ENCODE measurements at places on chromosomes 16 and 17.

DNA sequence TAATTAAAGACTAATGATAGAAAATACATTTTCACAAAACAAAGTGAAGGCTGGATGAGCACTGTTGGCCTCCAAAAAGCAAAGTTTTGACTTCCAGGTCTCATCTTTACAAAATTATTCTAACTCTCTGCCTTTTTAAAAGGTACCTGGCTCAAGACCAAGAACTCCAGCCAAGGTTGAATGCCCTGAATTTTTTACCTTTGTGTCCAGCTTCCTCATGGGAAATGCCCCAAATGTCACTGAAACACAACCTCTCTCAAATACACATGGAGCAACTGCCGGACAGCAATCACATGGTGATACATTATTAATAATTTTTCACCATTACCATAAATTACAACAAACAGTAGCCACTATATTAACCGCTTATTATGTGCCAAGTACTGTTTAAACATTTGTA, 32.2 kb downstream of the ADAMTS18 start:
- DNase-seq, result no peak

- no peak for DNase-seq
Measured at GRCh38 chr16:81465375-81465943, 20.9 kb downstream of the CMIP start.

GRCh38 chr17:59547131-59547915, 18.1 kb upstream of the DHX40 start:
- DNase-seq, result no peak

DNA sequence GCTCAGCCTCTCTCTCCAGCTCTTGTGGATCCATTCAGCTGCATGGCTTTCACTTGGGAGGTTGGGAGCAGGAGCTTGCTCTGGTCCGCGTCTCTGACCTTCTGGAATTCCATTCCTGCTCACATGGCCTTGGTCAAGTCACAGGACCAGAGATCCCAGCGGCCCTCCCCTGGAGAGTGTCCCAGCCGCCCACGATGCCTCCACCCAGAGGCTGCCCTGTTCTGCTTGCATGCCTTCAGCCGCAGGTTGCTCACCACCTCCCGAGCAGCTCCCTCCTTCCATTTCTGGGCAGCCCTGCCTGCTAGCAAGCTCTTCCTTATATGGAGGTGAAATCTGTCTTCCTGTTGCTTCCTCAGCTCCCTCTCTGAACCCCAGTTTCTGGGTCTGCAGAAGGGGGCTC, 32.6 kb downstream of the RAI1 start:
- DNase-seq, result no peak

DNA sequence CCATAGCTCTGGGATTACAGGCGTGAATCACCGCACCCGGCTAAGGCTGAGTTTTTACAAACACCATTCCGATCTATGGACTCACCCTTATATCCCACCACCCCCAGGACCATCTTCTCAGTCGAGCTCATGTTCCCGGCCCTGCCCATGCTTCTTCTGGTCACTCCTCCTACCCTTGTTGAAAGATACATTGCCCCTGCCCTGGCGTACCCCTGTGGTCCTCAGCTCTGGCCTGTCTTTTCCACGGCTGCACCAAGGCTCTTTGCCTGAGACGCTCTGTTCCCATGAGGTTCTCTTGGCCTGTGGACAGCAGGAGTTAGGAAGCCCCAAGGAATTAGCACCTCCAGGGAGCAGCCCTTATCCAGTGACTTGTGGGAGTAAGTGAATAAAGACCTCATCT, 379.4 kb upstream of the TNRC6C start:
- DNase-seq, result no peak

DNA sequence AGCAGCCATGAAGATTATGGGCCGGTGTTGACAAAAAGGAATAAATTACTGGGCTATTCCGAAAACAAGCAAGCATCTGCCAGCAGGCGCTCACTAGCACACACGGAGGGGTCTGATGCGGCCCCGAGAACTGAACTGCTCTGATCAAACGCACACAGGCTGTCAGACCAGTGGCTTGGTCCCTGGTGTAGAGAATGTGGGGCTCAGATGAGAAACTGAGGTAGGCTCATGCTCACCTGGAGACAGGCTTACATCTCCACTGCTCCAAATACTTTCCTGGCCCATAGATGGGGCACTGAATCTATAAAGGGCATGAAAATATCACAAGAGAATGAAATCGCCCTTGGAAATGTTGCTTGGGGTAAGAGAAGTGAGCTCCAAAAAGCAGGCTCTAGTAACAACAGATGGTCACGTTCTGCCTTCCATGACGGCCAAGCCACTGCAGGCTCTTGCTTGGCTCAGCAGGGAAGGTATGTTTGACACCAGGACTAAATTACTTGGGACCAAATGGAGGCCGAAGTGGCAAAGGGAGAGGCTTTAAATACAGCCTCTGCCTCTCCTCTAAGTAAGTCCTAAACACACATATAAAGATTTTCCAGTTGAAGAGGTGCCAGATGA, 5.4 kb downstream of the ABR start:
- no peak for DNase-seq

- DNase-seq, result no peak
Measured at GRCh38 chr16:22337849-22338635, 36.4 kb downstream of the CDR2 start.

DNA sequence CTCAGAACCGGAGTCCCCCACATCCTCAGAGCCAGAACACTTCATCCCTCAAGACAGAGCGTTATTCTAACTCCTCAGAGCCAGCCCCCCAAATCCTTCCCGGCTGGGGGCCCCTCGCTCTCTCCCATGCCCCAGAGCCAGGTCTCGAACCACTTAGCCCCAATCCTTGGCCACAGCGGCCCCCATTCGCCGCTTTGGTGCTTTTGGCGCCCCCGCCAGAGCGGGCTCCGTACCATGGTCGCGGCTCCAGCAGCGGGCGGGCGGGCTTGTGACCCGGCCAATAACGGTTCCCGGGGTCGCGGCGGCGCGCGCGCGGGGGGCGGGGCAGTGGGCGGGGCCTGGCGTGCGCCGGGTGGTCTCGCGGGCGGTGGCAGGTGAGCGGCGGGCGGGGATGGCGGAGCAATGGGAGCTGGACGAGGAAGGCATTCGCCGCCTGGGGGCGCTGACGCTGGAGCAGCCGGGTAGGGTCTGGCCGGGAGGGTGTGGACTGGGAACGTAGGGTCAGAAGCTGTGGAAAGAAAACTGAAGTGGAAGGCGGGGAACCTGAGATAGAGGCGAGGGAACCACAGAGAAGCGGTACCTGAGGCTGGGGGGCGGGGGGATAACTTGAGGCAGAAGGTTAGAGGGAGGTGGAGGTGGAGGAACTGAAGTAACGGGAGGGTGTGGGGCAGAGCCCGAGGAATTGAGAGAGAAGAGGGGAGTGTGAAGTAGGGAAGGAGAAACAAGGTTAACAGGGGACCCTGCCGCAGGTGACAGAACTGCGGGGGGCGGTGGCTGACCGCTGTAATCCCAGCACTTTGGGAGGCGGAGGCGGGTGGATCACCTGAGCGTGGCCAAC, at the start of the genes KCTD19 and LRRC36:
Gene KCTD19, minus strand, starts transcription at position 270 of the 838 bp plus-strand sequence. Its CDS starts 34 bp downstream, at position 236.
Gene LRRC36, plus strand, starts transcription at position 344 of the 838 bp plus-strand sequence. Its CDS starts 48 bp downstream, at position 392.
- DNase-seq, result peak; percentile 98

- no peak for DNase-seq
Measured at GRCh38 chr17:35254107-35254773, 11.4 kb downstream of the SLFN5 start.

DNA sequence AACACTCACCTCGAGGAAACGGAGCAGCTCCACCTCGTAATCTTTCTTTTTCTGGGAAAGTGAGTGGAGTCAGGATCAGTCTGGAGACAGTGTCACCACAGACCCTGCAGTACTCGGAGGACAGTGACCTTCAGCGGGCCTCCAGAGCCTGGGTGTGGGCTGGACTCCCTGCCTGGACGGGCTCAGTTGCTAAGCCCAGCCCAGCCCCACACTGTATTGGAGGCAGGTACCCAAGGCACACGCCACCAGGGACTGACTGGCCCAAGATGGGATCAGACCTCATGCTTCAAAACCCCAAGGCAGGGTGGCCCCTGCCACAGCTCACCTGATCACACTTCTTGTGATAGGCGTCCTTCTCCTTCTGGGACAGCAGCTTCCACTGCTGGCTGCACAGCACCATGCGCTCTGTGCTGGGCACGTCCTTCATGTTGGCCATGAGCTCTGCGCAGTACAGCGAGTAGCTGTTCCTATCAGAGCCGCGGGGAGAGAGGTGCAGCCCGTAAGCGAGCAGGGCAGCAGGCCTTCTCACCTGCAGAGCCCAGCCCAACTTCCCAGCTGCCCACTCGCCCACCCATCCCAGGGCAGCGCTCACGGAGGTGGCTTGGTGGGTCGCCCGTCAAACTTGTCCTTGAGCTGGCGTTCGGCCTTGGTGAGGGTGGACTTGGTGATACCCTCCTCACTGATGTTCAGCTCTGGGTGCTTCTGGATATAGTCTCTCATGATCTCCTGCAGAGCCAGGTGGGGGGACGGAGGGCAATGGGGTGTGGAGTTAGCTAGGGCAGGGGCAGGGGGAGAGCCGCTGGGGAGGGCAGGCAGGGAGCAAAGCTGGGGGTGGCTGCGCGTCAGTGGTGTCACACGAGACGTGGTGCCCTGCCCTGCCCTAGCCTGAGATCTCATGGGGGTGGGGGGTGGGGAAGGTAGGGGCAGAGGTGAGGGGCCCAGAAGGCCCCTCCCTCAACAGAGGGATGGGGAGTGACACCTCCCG, 7.9 kb downstream of the UBTF start:
- no peak for DNase-seq

- no peak for DNase-seq
Measured at GRCh38 chr17:29766796-29767327, 144.2 kb upstream of the CORO6 start.

GRCh38 chr16:79668502-79668901, 68.0 kb upstream of the MAF start:
- no peak for DNase-seq

GRCh38 chr17:17205368-17206123, 587 bp downstream of the PLD6 start:
- DNase-seq, result peak; percentile 69

DNA sequence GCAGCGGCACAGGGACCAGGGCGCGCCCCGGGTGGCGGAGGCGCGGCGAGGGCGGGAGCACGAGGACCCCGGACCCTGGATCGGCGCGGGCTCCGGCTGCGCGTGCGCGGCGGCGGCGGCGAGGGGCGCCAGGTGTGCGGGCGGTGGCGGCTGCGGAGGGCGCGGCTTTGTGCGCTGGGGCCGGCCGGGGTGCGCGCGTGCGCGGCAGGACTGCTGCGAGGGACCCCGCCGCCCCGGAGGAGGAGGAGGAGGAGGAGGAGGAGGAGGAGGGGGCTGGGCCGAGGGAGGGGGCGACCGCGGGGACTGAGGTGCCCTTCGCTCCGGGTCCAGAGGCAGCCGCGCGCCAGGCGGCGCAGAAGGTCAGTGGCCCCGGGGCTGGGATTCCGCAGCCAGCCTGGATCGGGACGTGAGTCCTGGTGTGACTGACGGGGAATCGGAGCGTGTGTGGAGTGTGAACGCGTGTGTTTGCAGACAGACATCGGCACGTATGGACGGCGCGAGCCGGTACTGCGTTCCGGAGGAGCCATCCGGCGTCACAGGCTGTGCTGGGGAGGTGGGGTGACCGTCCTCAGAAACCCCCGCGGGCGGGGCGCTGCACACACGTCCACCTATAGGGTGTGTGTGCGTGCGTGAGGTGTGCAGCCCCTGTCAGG, 19.5 kb upstream of the RAP1GAP2 start:
- DNase-seq, result peak; percentile 76

- no peak for DNase-seq
Measured at GRCh38 chr17:60901242-60901641, 223.6 kb downstream of the BCAS3 start.

- DNase-seq, result no peak
Measured at GRCh38 chr17:50765454-50766221, 1.7 kb downstream of the ANKRD40CL start.

DNA sequence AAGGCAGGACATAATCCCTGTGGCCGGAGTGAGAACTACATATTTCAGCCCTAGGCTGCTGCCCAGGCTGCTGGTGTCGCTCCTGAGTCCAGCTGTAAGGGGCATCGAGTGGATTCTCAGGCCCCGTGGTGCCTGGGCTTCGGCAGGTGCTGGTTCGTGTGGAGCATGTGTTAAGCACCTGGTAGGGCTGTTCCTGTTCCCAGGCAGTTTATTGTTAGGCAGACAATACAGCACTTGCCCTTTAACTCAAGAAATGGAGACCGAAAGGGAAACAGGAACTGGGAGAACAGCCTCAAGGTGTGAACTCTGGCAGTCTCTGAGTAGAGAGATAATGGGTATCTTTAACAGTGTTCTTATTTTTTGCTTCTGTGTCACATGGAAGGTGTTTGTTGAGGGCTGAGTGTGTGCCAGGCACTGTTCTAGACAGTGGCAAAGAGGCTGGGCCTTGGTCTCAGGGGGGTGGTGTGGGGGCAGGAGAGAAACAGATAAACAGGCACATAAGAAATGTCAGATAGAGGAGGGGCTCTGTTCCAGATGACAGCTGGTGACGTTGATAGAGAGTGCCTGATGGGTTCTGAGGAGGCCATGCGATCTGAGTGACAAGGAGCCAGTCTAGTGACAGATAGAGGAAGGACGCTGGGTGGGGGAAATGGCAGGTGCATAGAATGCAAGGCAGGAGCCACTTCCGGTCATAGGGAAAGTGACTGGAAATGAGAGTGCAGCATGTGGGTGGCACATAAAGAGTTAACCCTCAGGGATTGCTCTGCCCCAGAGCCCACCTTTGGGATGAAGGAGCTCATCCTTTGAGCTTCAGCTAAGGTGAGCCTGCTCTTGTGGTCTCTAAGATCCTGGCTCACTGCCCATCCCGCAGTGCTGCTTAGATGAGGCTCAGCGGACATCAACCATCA, 33.8 kb downstream of the EPN2 start:
- DNase-seq, result peak; percentile 30

DNA sequence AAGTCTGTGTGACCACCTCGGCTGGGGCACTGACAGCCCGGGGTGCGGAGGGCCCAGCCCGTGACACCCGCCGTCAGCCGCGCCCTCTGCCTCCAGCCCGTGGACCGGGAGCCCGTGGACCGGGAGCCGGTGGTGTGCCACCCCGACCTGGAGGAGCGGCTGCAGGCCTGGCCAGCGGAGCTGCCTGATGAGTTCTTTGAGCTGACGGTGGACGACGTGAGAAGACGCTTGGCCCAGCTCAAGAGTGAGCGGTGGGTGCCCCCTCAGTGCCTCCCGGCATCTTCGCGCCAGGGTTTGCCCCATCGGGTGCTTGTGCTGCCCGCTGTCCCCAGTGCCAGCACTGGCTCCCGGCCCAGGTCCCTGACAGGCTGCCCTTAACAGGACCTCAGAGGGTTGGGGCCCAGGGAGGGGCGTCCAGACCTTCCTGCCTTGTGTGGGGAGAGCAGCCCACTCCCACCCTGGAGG, 13.7 kb downstream of the CENPX start:
- DNase-seq, result no peak

DNA sequence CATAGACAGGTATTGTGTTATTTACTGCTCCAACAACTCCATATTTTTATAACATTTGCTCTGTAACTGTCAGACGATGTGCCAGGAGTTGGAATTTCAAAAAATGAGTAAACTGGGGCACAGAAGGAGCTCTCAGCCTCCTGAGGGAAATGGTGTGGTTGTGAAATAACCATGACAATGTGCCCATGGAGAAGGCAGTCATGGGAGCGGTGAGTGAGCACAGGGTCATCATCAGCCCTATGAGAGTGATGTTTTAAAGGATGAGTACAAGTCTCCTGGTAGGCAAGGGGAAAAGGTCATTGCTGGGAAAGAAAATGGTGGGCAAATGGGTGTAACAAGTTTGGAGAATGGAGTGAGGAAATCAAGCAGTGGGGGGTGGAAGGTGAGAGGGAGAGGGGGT, 115.0 kb upstream of the SEC14L1 start:
- no peak for DNase-seq

Measured in WTC11 (cell line).